ENCODE measurements at places on chromosomes 1 and 21. TPM values are rescaled to one million over a fixed set of nuclear protein-coding genes. Genes with fewer than 3 reads are reported as not detected.

- DNase-seq = no peak
These were observed 146.8 kb downstream of the DYRK1A start for GRCh38 chr21:37513383-37513782.

GRCh38 chr21:43312011-43312410 lies 114.9 kb downstream of the SIK1 start:
- DNase-seq = no peak

DNA sequence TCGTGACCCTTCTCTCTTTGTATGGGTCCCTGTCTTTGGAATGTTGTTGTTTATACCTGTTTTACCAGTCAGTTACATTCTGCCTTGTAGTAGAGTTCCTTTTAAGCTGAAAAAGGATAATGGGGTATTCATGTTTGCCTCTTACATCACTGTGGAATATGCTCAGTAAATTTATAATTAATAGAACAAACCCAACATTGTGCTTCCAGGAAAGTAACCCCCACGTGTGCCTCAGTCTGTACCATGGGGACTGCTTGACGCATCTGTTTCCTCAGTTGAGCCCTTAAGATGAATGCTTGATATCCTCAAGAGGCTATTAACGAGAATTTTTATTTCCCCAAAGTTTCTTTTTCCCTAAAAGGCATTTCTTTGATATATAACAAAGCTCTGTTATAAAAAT lies 73.4 kb downstream of the ST6GALNAC3 start:
- no peak for DNase-seq

DNA sequence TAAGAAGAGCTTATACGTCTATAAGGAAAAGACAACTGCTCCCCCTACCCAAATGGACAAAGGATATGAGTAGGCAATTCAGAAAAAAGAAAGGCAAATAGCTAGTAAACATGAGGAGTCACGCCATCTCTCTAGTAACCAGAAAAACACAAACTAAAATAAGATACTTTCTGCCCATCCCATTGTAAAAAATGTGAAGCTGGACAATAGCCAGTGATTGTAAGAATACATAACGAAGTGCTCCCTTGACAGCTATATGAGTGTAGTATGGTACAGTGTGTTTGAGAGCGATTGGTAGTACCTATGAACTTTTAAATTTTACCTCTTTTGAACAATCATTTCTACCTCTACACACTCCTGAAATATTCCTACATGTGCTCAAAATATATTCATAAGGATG lies 7.5 kb upstream of the GJA8 start:
- no peak for DNase-seq

GRCh38 chr1:218079347-218079746 lies 205.7 kb upstream of the RRP15 start:
- no peak for DNase-seq

The CORT gene
- total RNA-seq = not detected

The SLAMF7 gene
- total RNA-seq = 0.08 TPM

All from psoas muscle (tissue), 8 donors.